ENCODE measurements at places on chromosomes 2 and 18. TPM values are rescaled to one million over a fixed set of nuclear protein-coding genes. Genes with fewer than 3 reads are reported as not detected.

INPP5D gene
- total RNA-seq = 40.4 TPM

IL36G gene
- not detected for total RNA-seq

SDC1 gene
- 0.90 TPM for total RNA-seq

CHST9 gene
- 0.30 TPM for total RNA-seq

GRCh38 chr18:31819106-31819924, 58.6 kb upstream of the SLC25A52 start:
- no peak for DNase-seq

GRCh38 chr2:221330436-221330835, 241.7 kb downstream of the EPHA4 start:
- no peak for DNase-seq

DNA sequence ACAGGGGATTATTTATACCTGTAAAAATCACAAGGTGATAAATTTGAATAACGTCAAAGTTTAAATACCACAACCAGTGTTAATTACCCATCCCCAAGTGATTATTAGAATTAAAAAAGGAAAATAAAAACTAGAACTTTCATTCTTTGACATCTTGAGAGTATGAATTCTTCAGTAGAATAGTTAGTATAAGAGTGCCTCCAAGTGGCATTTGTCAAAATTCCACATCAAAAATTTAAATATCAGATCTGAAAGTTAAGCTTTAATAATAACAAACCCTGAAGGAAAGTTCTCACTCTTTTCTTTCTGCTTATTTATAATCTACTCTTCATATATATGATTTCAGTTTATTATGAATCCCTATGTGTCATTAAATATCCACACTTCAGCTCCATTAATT, 273.7 kb upstream of the KYNU start:
- DNase-seq = no peak

DNA sequence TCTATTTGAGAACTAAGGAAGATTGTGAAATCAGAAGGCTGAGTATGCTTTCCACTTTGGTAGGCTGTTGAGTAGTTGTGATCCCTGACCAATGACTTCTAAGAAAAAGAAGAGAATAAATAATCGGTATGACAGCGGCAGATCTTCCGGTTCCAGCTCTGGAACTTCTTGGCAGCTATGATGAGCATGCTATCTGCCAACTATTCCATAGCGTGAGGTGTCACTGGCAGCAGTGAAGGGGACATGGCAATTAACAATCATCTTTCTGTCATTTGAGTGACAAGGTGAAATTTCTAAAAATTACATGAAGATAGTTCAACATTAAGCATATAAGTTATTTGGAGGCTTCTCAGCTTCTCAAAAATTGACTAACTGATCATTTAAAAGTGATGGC, 140.1 kb upstream of the NETO1 start:
- no peak for DNase-seq

- DNase-seq = peak; percentile 42
These were observed 858 bp downstream of the KCNS3 start for GRCh38 chr2:17879137-17879912.

- DNase-seq = no peak
These were observed 317.7 kb downstream of the TDRD15 start for GRCh38 chr2:21441442-21441841.

DNA sequence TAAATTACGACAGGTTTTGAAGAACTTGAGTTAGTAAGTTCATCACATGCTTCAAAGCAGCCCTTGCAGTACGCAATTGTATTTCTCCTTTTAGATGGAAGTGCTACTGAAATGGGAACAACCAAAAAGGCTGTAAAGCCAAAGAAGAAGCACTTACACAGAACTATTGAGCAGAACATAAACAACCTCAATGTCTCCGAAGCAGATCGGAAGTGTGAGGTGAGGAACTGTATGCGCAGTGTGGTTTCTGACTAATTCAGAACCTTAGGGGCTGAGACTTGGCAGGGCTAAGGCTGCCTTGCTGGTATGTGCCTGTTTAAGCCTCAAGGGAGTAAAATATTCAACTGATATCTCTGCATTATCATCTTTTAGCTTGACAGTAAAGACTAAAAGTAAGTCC, 8.4 kb downstream of the NCAPH start:
- DNase-seq = no peak

All from tibial nerve (tissue), 4 donors.